ENCODE measurements at places on chromosomes 7 and 10.
A peak's percentile ranks its signal among the peaks of the same experiment; 100 is the strongest.

GRCh38 chr10:14048930-14049613, 281.7 kb downstream of the FRMD4A start:
- DNase-seq: peak; percentile 60

DNA sequence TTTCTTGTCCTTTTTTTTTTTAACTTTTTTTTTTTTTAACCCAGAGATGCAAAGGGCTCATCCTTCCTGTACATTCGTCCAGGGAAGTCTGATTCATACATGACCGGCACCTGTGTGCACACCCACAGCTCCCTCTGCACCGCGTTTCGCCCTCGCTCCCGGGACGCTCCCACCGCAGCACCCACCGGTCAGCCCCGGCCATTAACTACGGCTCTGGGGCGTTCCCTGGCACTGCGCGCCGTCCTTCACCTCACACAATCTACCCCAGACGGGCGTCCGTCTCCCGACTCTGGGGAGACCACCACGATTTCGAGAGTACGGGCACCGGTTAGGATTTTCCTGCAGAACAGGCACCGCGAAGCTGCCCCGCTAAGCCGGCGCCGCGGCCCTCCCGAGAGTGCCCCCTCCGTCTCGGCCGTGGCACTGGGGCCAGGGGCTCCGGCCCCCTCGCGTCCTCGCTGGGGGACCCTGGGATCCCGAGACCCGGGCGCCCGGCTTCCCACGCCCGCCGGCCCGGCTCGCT, 452 bp downstream of the ATE1 start:
- DNase-seq: peak; percentile 14

DNA sequence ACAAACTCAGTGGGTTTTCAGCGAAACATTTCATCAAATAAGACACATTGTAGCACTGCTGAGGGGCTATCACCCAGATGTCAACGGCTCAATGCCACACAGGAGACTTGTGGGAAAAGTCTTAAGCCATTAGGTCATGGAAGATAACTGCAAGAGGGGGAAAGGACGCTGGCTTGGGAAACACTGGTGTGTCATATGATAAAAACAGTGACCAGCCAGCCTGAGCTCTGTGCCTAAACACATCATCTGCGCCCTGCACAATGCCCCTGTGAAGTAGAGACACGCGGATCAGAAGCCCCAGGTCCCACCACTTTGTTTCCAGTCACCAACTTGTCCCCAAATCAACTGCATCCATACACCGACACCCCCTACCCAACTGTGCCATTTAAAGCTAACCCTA, 116.7 kb downstream of the TNS3 start:
- DNase-seq: no peak

DNA sequence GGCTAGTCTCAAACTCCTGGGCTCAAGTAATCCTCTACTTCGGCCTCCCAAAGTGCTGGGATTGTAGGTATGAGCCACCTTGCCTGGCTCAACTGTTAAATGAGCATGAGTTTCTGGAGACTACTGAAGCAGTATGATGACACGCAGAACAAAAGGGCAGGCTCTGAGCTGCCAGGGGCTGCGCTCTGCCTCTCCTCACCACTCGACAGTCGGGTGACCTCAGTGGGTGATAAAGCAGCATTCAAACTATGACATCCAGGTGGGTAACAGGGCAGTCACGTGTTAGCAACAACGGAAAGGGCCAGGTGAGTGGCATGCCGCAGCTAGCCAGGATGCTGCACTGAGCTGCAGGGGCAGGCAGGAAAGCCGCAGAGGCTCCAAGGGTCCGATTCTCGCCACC, 71.5 kb downstream of the CYTH3 start:
- no peak for DNase-seq
